CD14-positive monocyte (primary cell): ENCODE measurements at places on chromosomes 12 and 14. TPM values are rescaled to one million over a fixed set of nuclear protein-coding genes. Genes with fewer than 3 reads are reported as not detected.

The FGF23 gene
- not detected for polyA plus RNA-seq

The ENDOU gene
- 0.40 TPM for polyA plus RNA-seq

The PRIM1 gene
- polyA plus RNA-seq = 5.6 TPM

The NELL2 gene
- polyA plus RNA-seq = 0.09 TPM in 1 of 2 replicates, not detected in the other

The CCDC175 gene
- not detected in 2 replicates for polyA plus RNA-seq

The TBX5 gene
- not detected in 2 replicates for polyA plus RNA-seq

DNA sequence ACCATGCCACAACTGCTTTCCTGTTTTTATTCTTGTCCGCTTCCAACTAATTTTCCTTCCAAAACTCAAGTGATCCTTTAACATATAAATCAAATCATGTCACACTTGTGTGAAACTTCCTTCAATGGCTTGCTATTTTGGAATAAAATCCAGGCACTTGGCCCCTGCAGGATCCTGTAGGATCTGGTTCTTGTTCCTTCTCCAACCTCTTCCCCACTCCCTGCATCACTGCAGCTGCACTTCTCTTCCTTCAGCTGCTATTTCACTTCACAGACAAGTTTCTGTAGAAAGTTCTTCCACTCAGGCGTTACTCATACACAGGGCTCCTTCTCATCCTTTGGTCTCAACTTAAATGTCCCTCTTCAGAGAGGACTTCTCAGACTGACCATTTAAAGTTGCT lies 239.7 kb upstream of the BTG1 start:
- no peaks in the 10 kb centered on the region for H3K36me3 ChIP-seq
- no peak overlapping the region for H3K4me3 ChIP-seq
- H3K27ac ChIP-seq = no peak overlapping the region
- no peaks in the 10 kb centered on the region for H3K4me1 ChIP-seq

DNA sequence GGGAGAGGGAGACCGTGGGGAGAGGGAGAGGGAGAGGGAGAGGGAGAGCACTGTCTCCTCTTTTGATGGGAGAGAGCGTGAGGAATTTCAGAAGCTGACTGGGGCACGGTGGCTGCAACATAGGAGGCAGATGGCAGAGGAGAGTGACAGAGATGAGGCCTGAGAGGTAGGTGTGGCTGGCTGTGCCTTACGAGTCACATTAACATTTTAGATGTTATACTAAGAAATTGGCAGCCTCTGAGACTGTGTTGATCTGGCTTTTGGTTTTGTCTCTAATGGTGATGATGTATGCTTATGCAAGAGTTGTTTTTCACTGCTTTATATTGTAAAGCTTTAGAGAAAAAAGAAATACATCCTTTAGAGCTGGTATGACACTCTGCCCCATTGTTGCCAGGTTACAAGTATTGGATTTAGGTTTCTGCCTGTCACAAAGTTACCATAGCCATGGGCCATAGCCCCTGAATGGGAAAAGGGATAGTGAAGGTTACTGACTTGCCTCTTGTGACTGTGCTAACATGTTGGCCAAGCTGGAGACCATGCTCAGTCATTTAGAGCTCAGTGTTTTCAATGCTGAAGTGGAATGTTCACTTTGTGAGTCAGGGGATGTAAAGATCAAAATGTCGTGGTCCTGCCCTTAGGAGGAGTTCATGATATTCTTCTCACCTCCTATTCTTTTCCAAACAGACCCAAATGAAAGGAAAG lies 186.2 kb downstream of the SYNE2 start:
- H3K27me3 ChIP-seq = no peaks in the 10 kb centered on the region
- H3K27ac ChIP-seq = no peak overlapping the region
- H3K36me3 ChIP-seq = no peaks in the 10 kb centered on the region
- DNase-seq = no peak
- H3K4me3 ChIP-seq = no peak overlapping the region
- H3K4me1 ChIP-seq = no peaks in the 10 kb centered on the region

DNA sequence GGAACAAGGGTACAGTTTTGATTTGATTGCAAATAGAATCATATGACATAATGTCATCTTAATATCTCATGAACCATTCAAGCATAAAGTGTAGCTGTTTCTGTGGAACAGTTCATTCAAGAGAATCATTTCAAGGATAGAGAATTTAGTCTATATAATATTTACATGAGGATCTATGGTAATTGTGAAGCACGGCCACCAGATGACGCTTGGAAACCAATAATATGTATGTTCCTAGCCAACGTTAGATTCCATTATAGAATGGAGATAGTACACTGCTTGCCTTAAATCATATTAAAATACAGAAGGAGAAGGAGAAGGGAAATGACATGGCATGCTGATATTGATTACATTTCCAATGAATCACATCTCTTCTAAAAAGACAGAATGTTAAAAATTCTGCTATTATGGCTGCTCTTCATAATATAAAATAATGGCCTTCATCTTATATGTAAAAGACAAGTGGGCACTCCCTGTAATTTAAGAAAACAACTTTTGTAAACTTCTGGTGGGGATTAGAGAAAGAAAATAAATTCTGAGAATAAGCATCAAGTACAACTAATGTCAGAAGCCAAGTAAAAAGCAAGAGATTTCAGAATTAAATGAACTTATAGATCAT lies 351.0 kb downstream of the NAV3 start:
- H3K4me3 ChIP-seq = no peak overlapping the region
- no peaks in the 10 kb centered on the region for H3K4me1 ChIP-seq
- H3K27ac ChIP-seq = no peak overlapping the region
- no peak for DNase-seq

GRCh38 chr12:104990950-104991349 lies 4.8 kb downstream of the NOPCHAP1 start:
- no peak overlapping the region for H3K4me3 ChIP-seq
- DNase-seq = no peak
- no peaks in the 10 kb centered on the region for H3K27me3 ChIP-seq
- H3K27ac ChIP-seq = no peak overlapping the region

DNA sequence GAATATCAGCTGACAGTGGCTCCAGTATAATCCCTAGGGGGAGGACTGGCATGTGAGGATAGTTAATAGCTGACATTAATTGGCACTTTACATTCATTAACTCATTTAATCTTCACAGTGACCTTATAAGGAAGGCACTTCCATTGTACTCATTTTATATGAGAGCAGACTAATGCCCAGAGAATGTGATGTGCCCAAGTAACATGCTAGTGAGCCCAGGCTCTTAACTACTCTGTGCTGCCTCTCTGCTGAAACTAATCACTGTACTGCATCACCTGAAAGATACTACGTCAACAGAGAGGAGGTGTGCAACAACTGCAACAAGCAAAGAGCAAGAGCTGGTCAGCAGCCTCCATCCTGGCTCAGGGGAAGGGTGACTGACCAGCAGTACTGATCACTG lies 40.1 kb downstream of the GALNT4 start:
- no peak overlapping the region for H3K4me3 ChIP-seq
- H3K27ac ChIP-seq = no peak overlapping the region
- peaks cover 39% of the 10 kb centered on the region for H3K36me3 ChIP-seq
- H3K4me1 ChIP-seq = no peaks in the 10 kb centered on the region

- peaks cover 2% of the 10 kb centered on the region for H3K36me3 ChIP-seq
- H3K27ac ChIP-seq = peak overlapping the region; percentile 95
- no peak for DNase-seq
- peaks cover 85% of the 10 kb centered on the region for H3K4me1 ChIP-seq
- H3K27me3 ChIP-seq = no peaks in the 10 kb centered on the region
Measured at GRCh38 chr12:51321882-51322281, 2.1 kb downstream of the BIN2 start.

- H3K27ac ChIP-seq = no peak overlapping the region
- DNase-seq = peak; percentile 29
- H3K4me3 ChIP-seq = no peak overlapping the region
- no peaks in the 10 kb centered on the region for H3K27me3 ChIP-seq
Measured at GRCh38 chr14:39015360-39015961, 87.6 kb downstream of the SEC23A start.

- DNase-seq = no peak
- no peak overlapping the region for H3K4me3 ChIP-seq
- peaks cover 84% of the 10 kb centered on the region for H3K36me3 ChIP-seq
- no peaks in the 10 kb centered on the region for H3K4me1 ChIP-seq
- no peak overlapping the region for H3K27ac ChIP-seq
- H3K27me3 ChIP-seq = no peaks in the 10 kb centered on the region
Measured at GRCh38 chr14:50734950-50735695, 67.0 kb upstream of the SAV1 start.

GRCh38 chr12:90274407-90274806 lies 565.8 kb upstream of the ATP2B1 start:
- no peaks in the 10 kb centered on the region for H3K4me1 ChIP-seq
- H3K27me3 ChIP-seq = no peaks in the 10 kb centered on the region
- no peak for DNase-seq
- no peak overlapping the region for H3K27ac ChIP-seq
- no peaks in the 10 kb centered on the region for H3K36me3 ChIP-seq
